ENCODE measurements at places on chromosomes 2 and 18. TPM values are rescaled to one million over a fixed set of nuclear protein-coding genes. Genes with fewer than 3 reads are reported as not detected.

Gene CD8A
- total RNA-seq = not detected

Gene GKN2
- not detected for total RNA-seq

Gene TDRD15
- total RNA-seq = not detected

Gene D2HGDH
- total RNA-seq = 12.7 TPM

Gene CKAP2L
- 0.81 TPM for total RNA-seq

Gene SLC14A1
- total RNA-seq = 4.1 TPM

Gene LIMS4
- 20.4 TPM for total RNA-seq

Gene SKA1
- 0.62 TPM for total RNA-seq

Gene PFN4
- not detected for total RNA-seq

Gene PRSS56
- not detected for total RNA-seq

Gene IL1A
- 0.05 TPM for total RNA-seq

Gene MRPS5
- 23.9 TPM for total RNA-seq

Data from cardiac ventricle fibroblast (primary cell).